ENCODE measurements at places on chromosomes 7 and 10.

DNA sequence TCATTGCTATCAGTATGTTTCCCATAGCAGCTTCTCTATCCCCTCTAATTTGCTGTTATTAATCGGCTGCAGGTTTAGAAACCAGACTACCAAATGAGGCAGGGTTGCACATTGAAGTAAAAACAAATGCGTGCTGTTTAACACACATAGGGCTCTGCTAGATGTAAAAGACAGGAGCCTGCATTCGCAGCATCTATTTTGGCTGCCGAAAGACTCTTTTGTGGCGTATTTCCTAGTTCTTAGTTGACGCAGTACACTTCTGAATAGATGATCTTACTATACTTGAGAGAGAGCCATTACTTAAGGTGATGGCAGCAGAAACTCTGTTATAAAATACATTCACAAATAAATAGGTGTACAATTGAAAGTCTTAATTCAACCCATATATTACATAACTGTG lies 21.4 kb downstream of the SGCE start:
- DNase-seq, result no peak

DNA sequence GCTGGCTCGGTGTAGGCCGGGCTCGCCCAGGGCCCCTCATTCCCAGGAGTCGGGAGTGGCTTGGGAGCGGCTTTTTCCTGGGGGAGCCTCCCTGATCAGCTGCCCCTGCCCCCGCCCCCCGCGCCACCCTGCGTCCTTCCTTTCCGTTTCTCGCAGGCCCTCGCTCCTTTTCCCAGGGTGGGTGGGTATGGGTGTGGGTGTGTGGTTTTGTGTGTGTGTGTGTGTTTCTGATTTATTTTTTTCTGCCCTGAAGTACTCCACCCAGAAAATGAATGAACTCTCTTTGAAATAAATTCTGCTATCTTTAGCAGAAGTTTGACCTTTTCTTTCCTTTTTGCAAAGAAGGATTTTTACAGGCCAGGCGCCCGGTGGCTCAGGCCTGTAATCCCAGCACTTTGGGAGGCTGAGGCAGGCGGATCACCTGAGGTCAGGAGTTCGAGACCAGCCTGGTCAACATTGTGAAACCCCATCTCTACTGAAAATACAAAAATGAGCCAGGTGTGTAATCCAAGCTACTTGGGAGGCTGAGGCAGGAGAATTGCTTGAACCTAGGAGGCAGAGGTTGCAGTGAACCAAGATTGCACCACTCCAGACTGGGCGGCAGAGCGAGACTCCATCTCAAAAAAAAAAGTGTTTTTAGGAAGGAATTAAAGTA lies 30.0 kb upstream of the AP5Z1 start:
- no peak for DNase-seq

DNA sequence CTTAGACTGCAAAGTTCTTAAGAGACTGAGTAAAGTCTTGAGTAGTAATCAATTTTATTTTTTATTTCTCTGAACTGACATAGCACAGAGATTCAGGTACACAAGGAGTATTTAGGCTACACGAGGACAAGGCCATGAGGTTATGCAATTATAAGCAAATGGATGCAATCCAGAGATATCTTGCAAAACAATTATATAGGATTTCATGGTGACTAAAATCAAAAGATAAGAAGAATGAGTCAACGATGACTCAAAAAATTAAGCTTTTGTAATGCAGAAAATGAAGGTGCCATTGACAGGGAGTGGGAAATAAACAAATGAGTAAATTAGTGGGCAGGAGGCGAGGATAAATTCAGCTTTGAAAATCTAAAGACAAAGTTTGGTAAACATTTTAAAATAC lies 66.7 kb upstream of the MYO3A start:
- no peak for DNase-seq

- peak; percentile 61 for DNase-seq
Observed at GRCh38 chr7:113774182-113774807, 144.5 kb downstream of the PPP1R3A start.

DNA sequence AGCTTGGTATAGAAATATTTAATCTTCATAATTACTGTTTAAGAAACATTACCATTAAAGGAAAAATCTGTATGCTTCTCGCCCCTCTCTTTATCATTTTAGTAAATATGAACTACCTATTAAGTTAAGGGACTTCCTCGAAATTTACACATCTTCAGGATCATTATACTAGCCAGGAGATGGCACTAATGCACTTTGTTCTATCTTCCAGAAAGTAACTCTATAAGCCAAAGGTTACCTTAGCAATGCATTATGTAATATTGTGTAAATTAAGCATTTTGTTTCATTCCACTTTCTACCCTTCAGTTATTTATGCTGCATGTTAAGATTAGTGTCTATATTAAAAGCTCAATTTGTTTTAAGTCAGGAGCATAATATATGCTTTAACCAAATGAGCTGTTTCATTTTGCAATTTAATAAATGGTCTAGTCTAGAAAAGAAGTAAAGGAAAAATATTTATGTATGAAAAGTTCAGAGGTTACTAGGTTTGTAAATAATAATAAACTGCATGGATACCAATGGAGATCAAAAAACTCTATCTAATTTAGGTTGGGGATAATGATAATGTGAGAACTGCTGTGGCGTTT lies 128.5 kb downstream of the ANKRD7 start:
- DNase-seq, result peak; percentile 28

- no peak for DNase-seq
Observed at GRCh38 chr10:2556883-2557282, 510.5 kb upstream of the PFKP start.

DNA sequence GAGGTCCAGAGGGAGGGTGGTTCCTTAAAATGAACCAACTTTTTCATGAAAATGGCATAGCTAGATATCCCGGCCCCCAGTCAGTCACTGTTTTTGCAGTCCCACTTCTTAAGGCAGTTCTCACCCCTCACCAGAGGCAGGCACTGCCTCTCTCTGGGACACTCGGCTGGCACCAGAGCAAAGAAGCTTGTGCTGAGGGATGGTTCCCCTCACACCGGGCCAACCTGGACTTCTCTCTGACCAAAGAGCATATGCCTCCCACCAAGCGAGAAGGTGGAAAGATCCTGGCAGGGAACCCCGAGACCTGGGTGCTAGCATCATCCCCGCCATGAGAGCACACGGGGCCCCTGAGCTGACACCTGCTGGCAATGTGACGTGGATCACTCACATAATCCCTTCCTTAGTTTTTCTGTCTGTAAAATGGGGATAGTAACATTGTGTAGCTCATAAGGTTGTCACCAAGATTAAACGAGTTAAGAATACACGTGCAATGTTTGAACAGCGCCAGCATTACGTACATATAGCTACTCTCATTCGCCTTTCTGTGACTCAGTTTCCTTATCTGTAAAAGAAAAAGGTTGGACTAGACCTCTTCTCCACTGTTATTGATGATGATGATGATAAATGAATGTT lies 88.5 kb downstream of the PARP12 start:
- DNase-seq, result no peak

GRCh38 chr7:9264395-9264794 lies 831.0 kb downstream of the NXPH1 start:
- DNase-seq, result no peak

DNA sequence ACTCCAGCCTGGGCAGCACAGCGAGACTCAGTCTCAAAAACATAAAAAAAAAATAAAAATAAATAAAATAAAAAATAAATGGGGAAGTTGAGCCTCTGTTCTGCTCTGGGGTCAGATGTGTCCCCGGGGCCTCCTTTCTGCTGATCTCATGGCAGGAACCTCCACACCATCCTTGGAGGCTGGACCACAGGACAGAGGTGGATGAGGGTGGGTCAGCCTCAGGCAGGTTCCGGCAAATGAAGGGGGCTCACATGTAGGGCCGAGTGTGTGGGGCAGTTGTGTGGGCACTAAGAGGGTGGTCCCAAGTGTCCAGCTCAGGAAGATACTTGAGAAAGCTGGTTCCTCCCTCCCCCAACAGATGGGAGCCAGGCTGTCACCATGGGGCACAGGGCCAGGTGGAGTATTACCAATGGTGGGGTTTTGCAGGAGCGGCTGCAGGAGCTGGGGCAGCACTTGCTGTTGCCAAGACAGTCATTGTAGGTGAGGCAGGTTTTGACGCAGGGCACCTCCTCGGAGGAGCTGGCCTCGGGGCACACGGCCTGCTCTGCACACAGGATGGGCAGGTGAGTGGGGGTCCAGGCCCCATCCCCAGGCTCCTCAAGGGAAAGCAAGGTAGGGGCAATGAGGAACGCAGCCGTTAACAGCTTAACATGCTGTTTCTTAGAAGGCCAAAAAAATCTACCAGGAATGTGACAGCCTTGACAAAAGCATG lies 13.9 kb upstream of the TBRG4 start:
- DNase-seq, result no peak

DNA sequence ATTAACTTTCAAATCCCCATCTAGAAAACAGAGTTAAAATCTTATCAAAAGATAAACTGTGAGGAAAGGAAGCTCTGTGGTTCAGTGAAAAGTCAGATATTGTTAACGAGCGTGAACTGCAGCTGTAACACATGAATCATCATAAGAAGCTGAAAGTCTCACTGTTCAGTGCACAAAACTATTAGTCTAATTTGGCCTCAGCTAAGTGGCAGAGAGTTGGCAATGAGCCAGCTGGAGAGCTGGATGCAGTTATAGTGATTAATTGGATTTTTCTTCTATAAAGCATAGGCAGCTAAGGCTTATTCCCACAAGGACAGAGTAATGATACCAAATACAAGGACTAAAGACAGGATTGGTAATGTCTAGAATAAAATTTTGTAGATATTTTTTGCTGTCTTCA lies 101.1 kb upstream of the ABCB5 start:
- DNase-seq, result peak; percentile 97

DNA sequence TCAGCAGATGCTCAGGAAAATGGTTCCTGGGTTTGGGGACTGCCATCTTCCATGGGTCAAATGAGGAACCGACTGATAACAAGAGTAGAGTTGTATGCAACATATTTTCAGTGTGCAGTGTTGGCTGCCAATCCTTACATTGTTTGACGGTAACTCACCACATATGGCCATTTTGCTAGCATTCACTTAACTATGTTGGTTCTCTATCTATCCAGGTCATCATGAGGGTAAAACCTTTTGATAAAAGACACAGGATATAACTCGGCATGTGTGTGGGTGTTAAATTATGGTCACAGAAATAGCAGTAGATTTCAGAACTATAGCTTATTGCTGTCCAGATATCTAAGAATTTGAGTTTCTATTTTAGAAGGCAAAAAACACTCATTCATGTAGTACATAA lies 140.7 kb upstream of the AOAH start:
- DNase-seq, result no peak

- DNase-seq, result no peak
Observed at GRCh38 chr7:94999069-94999351, 91.6 kb downstream of the PPP1R9A start.

GRCh38 chr7:127736511-127736910 lies 84.5 kb downstream of the SND1 start:
- no peak for DNase-seq

DNA sequence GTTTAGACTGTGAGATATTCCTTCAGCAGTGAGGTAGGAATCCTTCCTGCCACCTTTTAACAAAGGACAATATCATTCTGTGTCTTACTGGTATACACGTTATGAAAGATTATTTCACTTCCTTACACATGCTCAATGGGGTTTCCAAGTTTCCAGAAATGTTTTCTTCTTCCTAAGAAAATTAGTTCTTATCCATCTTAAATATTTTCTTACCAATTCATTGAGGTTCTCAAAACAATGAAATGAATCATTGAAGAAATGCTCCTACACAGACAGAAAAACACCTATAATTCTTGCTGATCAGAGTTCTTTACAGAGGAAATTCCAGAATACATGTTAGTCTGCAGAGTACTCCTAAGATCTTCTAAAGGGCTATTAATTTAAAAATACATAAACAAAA lies 51.4 kb upstream of the SEC61G start:
- no peak for DNase-seq

GRCh38 chr10:104349623-104350126 lies 4.0 kb upstream of the CFAP58 start:
- DNase-seq, result no peak

- no peak for DNase-seq
Observed at GRCh38 chr10:91930939-91931338, 7.4 kb downstream of the BTAF1 start.

DNA sequence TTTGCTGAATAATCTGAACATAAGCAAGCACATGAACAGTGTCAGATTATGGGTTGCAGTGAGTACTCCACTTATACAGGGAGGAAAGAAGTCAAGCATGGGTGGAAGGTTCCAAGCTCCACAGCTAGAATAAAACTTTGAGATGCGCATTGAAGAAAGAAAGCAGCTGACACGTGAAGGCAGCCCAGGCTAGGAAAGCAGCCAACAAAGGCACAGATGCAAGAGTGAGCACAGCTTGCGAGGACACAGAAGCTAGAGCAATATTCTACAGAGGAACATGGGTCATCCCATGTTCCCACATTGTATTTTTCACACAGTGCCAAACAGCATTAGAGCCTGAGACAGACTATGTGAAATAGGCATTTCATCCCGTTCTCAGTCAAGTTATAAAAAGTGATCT lies 194.6 kb upstream of the TBX20 start:
- DNase-seq, result no peak

- no peak for DNase-seq
Observed at GRCh38 chr7:92340016-92340415, 94.2 kb downstream of the ANKIB1 start.

DNA sequence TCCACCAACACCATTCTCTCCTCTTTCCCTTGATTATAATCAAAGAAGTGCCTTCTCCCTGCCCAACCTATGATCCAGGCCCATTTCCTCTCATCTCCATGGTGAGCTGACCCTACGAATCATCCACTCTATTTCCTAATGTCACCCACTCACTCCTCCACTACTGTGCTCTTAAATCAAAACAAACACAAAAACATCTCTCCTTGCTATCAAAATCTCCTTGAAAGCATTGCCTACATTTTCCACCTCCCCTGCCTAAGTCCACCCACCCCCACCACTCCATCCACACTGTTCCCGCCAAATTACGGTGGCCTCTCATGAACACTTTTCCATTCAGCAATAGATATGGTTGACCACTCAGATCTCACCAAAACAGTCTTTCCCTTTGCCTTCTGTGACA lies 5.3 kb downstream of the DYDC1 start:
- DNase-seq, result no peak

DNA sequence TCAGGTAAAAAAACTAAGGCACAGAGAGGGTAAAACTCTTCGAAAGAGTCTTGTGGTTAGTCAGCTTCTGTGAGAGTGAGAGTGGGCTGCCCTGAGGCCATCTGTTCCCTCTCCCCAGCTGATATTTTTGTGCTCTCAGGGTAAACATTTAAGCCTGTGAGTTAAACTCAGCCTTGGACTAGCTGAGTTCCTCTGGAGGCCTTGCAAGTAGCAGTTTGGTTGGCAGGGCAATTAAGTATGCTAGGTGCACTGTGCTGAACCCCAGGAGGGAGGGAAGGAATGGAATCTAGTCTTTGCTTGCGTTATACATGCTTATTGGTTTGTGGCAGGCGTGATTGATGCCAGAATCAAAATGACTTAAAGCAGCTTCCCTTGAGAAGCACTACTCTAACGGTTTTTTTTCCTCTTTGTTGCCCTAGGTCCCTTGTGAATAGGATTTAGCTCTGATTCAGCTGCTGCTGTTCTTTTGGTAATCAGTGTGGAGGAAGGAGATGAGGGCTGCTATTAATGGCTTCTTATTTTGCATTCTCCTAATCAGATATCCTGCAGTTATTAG lies 140.2 kb downstream of the AUTS2 start:
- no peak for DNase-seq
